ENCODE measurements at places on chromosomes 3 and 15. TPM values are rescaled to one million over a fixed set of nuclear protein-coding genes. Genes with fewer than 3 reads are reported as not detected.

Gene SLC25A26
- 30.1 TPM for polyA plus RNA-seq

Gene PEX5L
- 0.03 TPM for polyA plus RNA-seq

Gene SLC12A8
- 3.4 TPM for polyA plus RNA-seq

Gene ZNF639
- 26.8 TPM for polyA plus RNA-seq

All from GM23248 (cell line).